Fibroblast of lung (primary cell): ENCODE measurements at places on chromosomes 6 and 20. TPM values are rescaled to one million over a fixed set of nuclear protein-coding genes. Genes with fewer than 3 reads are reported as not detected.

HS3ST5 gene
- under 0.01 TPM in 1 of 2 replicates, not detected in the other for total RNA-seq

DNA sequence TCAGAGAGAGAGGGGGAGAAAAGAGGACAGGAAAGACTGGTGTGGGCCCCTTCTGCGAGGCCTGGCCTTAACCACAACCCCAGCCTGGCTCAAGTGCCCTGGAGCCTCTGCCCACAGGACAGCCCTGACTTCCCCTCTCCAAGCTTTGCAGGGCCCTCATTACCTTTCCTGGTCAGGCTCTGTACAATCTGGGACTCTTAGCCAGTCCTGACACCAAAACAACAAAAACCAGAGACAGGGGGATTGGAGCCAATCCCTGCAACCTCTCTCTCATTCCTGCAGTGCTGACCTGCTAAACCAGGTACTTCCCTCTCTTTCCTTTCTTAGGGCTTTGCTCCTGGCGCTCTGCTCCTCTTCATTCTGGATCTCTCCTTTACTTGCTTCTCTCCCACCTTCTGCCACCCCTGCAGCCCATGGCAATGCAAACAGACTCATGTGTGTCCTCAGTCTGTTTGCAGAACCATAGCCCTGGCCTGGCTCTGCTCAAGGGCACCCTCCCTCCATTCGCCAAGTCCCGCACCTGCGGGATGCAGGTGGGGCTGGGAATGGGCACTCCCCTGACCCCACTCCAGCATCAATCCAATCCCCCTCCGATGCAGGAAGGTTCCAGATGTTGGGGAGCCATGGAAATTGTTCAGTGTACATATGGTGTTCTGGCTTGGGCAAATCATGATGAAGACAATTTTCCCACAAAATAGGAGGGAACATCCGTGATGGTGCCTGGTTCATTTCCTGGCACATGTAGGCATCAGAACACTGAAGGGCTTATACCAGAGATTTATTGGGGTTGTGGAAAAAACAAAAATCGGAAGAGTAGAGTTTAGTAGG lies 38.1 kb downstream of the RPP40 start:
- no peak for DNase-seq

DNA sequence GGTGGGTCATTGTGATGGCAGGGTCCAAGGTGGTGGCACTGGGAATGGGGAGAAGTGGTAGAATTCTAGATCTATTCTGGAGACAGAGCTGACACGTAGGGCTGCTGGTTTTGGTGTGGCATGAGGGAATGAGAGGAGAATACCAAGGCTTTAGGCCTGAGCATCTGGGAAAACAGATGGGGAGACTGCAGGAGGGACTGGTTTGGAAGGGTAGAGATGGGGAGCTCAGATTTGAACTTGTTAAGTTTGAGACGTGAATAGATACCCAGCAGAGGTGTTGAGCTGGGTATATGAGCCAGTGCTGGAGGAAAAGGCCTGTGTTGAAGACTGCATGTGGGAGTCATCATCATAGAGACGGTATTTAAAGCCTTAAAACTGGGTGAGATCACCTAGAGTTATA lies 17.5 kb downstream of the TRMT6 start:
- DNase-seq: no peak

DNA sequence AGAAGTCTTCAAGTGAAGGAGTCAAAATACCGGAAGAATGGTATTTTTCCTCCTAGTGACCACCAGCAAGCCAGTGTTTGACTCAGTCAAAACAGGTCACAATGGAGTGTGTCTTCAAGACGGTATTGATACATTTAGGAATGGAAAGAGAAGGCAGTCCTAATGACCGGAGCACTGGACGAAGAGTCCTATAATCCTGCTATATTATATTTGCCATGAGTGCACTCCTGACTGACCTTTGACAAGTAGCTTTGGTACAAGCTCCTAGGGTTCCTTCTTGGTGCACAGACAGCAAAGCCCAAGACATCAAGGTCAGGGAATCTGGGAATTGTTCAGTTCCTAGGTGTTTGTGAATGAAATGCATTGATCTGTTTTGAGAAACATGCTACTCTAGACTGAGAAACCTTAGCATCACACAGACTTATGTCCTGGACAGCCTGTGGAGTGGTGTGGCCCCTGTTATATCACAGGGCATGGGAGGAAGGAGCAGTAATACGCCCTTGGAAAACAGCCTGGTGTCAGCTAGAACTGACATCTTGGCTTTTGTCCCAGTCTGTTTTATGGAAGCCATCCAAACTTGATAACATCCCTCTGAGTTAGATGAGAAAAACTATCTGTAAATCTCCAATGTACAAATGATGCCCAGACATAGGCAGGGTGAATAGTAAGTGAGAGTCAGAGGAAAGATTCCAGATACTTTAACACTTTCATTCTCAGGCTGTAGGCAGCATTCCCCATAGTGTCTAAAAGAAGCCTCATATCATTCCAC lies 18.5 kb downstream of the NOX3 start:
- peak; percentile 49 for DNase-seq

DNA sequence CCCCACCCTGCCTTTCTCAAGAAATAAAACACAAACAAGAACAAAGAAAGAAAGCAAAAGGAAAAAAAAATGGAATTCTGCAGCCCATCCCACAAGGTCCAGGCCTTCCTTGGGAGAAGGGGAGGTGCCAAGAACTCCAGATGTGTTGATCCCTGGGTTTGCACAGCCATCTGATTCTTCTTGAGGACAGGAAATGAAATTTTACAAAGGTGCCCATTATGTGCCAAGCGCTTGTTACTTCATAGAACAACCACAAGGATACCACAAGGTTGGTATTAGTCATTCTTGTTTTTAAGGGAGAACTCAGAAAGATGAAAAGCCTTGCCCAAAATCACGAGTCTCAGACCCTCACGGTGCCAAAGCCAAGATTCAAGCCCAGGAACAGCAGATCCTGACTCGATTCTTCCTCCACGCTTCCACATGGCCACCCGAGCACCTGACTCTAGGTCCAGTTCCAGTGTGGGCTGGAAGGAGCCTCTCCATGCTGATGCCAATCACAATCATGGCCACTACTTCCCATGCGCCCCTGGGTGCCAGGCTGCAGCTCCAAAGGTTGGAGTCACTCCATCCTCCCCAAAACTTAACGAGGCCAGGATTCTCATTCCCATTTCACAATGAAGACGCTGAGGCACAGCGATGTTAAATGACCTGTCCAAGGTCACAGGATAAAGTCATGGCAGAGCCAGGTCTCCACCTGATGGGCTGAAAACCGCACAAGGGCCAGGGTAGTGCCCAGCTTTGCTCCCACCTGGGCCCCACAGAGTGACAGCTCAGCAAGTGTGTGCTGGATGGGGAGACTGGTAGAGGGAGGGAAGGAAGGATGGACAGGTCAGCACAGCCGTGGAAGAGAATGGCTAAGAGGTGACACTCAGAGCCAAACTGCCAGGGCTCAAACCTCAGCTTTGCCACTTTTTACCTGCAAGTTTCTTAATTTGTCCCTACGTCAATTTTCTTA lies 66.7 kb upstream of the TOP1 start:
- DNase-seq: peak; percentile 26

DNA sequence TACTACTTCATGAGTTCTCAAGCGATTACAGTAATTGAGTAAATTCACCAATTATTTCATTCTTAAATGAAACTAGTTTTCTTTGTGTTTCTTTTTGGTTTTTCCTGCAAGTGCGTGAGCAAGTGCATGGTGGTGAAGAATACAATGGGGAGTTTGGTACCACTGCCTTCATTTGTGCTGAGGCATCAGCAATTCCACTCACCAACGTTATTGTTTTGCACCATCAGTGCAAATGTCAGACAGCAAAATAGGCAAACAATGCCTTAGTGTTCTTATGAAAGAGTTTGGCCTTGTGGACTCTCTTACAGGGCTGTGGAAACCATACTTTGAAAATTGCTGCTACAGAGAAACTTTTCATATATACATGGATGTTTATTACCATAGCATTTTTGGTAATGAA lies 8.2 kb downstream of the CDH26 start:
- no peak for DNase-seq

MLN gene
- not detected in 2 replicates for total RNA-seq

DNA sequence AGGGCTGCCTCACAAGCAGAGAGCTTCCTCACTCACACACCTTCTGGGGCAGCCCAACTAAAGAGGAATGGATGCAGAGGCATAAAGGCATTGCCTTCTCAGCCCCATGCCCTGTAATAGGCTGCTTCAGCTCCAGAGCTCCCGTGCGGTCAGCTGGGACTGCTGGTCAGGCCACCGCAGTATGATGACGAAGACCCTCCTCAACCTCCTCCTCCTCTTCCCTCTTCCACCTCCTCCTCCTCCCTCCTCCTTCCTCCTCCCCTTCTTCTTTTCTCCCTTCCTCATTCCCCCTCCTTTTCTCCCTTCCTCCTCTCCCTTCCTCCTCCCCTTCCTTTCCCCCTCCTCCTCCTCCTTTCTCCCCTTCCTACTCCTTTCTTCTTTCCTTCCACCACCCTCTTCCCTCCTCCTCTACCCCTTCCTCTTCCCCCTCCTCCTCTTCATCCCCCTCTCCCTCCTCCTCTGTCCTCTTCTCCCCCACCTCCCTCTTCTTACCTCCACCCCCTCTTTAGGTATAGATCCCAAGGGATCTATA lies 465.3 kb upstream of the CDH4 start:
- no peak for DNase-seq
